Stimulated activated CD8-positive, alpha-beta memory T cell treated with anti-CD3 and anti-CD28 coated beads, Interleukin-15, amount 100 ng/mL, for 4 hours (primary cell): ENCODE measurements at places on chromosomes 7 and 10.

DNA sequence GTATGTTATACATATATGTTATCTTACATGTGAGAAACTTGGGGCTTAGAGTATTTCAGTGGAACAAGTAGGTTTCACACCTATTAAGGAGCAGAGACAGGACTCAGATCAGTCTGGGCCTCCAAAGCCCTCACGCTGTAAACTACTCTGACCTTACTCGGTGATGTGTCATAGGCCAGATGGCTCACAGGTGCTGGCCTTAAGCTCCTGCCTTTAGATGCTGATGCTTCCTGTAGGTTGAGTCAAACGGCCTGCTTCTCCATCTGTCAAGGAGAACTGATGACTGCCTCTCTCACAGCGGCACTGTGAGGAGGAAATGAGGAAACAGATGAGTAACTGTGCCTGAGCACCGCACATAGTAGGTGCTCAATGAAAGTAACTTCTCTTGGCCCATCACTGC is 312.6 kb upstream of the COBL start:
- DNase-seq = no peak

DNA sequence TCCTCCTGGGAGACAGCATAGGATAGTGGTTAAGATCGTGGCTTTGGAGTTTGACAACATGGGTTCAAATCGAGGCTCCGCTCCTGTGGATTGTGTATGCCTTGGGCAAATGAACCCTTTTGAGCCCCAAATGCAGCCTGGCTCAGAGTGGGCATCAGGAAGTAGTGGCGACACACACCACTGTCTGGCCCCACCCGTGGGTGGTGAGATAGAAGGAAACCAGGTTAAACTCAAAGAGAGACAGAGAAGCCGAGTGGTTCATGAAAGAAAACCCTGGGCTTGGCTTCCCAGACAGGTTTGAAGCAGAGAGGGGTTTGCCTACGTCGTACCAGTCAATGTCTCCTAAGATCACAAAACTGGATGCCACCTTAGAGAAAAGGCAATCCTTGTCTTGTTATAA is 57.7 kb downstream of the PRTFDC1 start:
- DNase-seq = no peak

GRCh38 chr7:149310113-149310836 is 48.3 kb downstream of the ZNF783 start:
- DNase-seq = no peak

GRCh38 chr10:13961097-13961496 is 369.6 kb downstream of the FRMD4A start:
- DNase-seq = no peak

- DNase-seq = no peak
Observed at GRCh38 chr10:101709359-101710058, 14.5 kb upstream of the FBXW4 start.
